Smooth muscle cell of trachea (primary cell): ENCODE measurements at places on chromosomes 3 and 15. TPM values are rescaled to one million over a fixed set of nuclear protein-coding genes. Genes with fewer than 3 reads are reported as not detected.

The LRTM1 gene
- not detected in 2 replicates for total RNA-seq

The TGM4 gene
- not detected in 2 replicates for total RNA-seq

The SLC22A13 gene
- 0.73 and 1.2 TPM in 2 replicates for total RNA-seq

The CELSR3 gene
- total RNA-seq: 1.0 and 3.5 TPM in 2 replicates

The XCR1 gene
- under 0.01 TPM in 1 of 2 replicates, not detected in the other for total RNA-seq

The GOLGA8G gene
- total RNA-seq: not detected in 2 replicates

The TCF12 gene
- 139 and 231 TPM in 2 replicates for total RNA-seq

The C3orf49 gene
- not detected in 2 replicates for total RNA-seq

The AGBL1 gene
- total RNA-seq: not detected in 2 replicates

The PTX3 gene
- total RNA-seq: 120 and 266 TPM in 2 replicates

The HRG gene
- not detected in 2 replicates for total RNA-seq

The CHRFAM7A gene
- total RNA-seq: under 0.01 and 0.17 TPM in 2 replicates

The CCR9 gene
- total RNA-seq: not detected in 2 replicates

The ZNF80 gene
- total RNA-seq: not detected in 2 replicates

The NR1I2 gene
- total RNA-seq: not detected in 2 replicates

The MESP2 gene
- total RNA-seq: 0.58 and 1.3 TPM in 2 replicates

The TNFAIP8L3 gene
- total RNA-seq: 37.4 and 47.5 TPM in 2 replicates

The CAPN3 gene
- total RNA-seq: 1.0 and 2.8 TPM in 2 replicates

The HTR3E gene
- total RNA-seq: not detected in 2 replicates

The HACL1 gene
- 14.4 and 28.5 TPM in 2 replicates for total RNA-seq

The TUSC7 gene
- under 0.01 TPM in 1 of 2 replicates, not detected in the other for total RNA-seq

The CPN2 gene
- total RNA-seq: not detected in 2 replicates

The SNX22 gene
- total RNA-seq: 0.50 and 0.58 TPM in 2 replicates

The C2CD4A gene
- not detected in 2 replicates for total RNA-seq

The CSTA gene
- 2.6 and 7.8 TPM in 2 replicates for total RNA-seq

The ARID3B gene
- total RNA-seq: 1.0 and 1.5 TPM in 2 replicates

The IGSF10 gene
- 0.99 and 1.3 TPM in 2 replicates for total RNA-seq

The ADAMTS9 gene
- 0.66 and 1.5 TPM in 2 replicates for total RNA-seq

The LDHAL6B gene
- total RNA-seq: not detected in 2 replicates
